Ascending aorta (tissue), 2 donors: ENCODE measurements at places on chromosomes 5 and 9.

DNA sequence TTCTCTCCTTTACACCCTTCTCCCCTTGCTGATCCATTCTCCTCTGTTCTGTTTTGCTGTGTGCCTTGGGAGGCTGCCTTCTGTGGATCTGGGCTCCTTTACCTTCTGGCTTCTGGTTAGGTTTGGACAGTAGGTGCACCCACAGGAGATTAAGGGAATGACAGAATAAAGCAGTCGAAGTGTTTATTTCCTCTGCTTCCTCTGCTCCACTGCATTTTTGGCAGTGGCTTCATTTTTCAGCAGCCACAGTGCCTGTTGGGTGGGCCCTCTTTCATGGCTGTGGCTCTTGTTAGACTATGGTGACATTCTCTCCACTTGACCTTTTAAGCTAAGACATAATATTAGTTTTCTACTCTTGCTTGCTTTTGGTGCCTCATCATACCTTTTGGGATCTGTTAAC, 144.1 kb downstream of the CCDC171 start:
- H3K4me1 ChIP-seq = no peaks in the 10 kb centered on the region
- no peak for DNase-seq
- no peak overlapping the region for H3K27ac ChIP-seq
- no peak overlapping the region for H3K4me3 ChIP-seq
- no peaks in the 10 kb centered on the region for H3K36me3 ChIP-seq

GRCh38 chr9:8457055-8457454, 657.5 kb upstream of the DMAC1 start:
- no peaks in the 10 kb centered on the region for H3K36me3 ChIP-seq
- no peak overlapping the region for H3K4me3 ChIP-seq
- no peaks in the 10 kb centered on the region for H3K27me3 ChIP-seq
- DNase-seq = no peak

- H3K4me3 ChIP-seq = no peak overlapping the region
- no peak overlapping the region for H3K27ac ChIP-seq
- H3K36me3 ChIP-seq = no peaks in the 10 kb centered on the region
Observed at GRCh38 chr5:140408750-140409241, 7.2 kb downstream of the ANKHD1 start.

DNA sequence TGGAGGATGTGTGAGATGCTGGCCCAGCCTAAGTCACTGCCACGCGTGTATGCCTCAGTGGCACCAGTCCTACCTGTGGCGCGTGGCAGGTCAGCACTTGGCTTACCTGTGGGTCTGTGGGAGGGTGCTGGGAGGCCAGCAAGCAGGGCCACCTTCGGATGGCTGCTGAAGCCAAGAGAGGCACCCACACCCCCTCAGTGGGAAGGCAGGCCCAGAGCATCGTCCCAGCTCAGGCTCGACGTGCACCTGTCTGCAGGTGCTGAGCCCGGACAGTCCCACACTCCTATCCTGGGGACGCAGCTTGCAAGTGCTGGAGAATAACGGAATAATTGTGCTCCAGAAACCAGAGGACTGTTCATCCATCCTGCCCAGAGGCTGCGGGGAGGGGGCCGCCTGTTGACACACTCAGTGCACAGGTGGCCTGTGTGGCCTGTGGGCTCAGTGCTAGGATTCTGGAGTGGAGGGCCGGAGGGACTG, 24.0 kb downstream of the NKD2 start:
- H3K27ac ChIP-seq = no peak overlapping the region
- no peaks in the 10 kb centered on the region for H3K36me3 ChIP-seq
- DNase-seq = no peak
- no peaks in the 10 kb centered on the region for H3K27me3 ChIP-seq

GRCh38 chr9:4164356-4164755, 135.5 kb downstream of the GLIS3 start:
- H3K4me3 ChIP-seq = no peak overlapping the region
- H3K36me3 ChIP-seq = no peaks in the 10 kb centered on the region
- no peak for DNase-seq
- H3K27me3 ChIP-seq = no peaks in the 10 kb centered on the region

DNA sequence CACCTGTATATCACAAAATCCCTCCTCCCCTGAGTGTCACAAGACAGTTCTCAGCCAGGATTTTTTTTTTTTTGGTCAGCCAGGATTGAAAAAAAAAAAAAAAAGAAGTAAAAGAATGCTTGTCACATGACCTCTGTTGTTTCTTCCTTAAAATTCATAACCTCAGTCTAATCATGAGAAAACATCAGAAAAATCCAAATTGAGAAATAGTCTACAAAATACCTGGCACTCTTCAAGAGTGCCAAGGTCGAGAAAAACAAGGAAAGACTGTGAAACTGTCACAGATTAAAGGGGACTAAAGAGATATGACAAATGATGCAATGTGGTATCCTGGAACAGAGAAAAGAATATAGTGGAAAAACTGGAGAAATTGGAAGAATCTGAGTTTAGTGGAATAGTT, 58.5 kb upstream of the SUB1 start:
- no peaks in the 10 kb centered on the region for H3K36me3 ChIP-seq
- H3K27me3 ChIP-seq = no peaks in the 10 kb centered on the region
- no peak overlapping the region for H3K4me3 ChIP-seq
- H3K27ac ChIP-seq = peak overlapping the region; percentile 26

GRCh38 chr9:90825586-90825985, 24.0 kb downstream of the SYK start:
- no peaks in the 10 kb centered on the region for H3K4me1 ChIP-seq
- no peaks in the 10 kb centered on the region for H3K36me3 ChIP-seq

DNA sequence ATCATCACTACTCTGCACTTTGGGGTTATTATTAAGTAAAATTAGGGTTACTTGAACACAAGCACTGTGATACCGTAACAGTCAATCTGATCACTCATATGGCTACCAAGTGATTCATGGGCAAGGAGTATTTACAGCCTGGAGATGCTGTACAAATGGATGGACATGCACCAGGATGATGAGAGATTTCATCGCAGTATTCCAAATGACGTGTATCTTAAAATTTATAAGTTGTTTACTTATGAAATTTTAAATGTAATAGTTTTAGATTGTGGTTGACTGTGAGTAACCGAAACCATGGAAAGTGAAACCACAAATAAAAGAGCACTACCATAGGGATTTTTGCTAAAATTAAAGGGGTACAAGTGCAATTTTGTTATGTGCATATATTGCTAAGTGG, 462.2 kb upstream of the PTGER4 start:
- H3K36me3 ChIP-seq = no peaks in the 10 kb centered on the region
- no peaks in the 10 kb centered on the region for H3K27me3 ChIP-seq
- no peaks in the 10 kb centered on the region for H3K4me1 ChIP-seq
- DNase-seq = no peak
- H3K27ac ChIP-seq = no peak overlapping the region

GRCh38 chr9:74887041-74887980, at the start of gene TRPM6:
TSS of gene TRPM6 (minus strand) at chr9:74887921. CDS start at chr9:74887856, 65 bp downstream.
- peak within 1 kb of the TSS; percentile 70 for H3K27ac ChIP-seq
- no peaks in the 10 kb centered on the region for H3K36me3 ChIP-seq
- H3K27me3 ChIP-seq = no peaks in the 10 kb centered on the region
- peak within 1 kb of the TSS; percentile 62 for H3K4me3 ChIP-seq
- no peak for DNase-seq

DNA sequence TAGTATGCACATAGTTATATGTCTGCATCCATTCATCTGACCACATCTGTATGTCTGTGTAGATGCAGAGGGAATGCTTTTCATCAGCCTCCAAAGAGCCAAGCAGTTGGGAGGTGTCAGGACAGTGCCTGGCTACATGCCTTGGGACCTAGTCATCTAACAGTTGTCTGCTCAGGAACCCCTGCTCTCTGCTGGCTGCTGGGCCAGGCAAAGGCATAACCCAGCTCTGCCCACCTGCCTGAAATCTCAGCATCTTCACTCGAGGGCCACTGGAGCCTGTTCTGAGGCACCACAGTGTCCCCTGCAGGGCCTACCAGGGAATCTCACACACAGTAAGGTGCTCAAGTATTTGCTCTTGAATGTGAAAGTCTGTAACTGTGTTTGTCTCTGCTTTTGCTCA, 3.7 kb downstream of the C9orf50 start:
- DNase-seq = no peak
- no peak overlapping the region for H3K27ac ChIP-seq
- H3K36me3 ChIP-seq = no peaks in the 10 kb centered on the region
- H3K4me3 ChIP-seq = no peak overlapping the region
- H3K27me3 ChIP-seq = no peaks in the 10 kb centered on the region

GRCh38 chr9:98892690-98893089, 51.0 kb upstream of the COL15A1 start:
- no peak for DNase-seq
- no peaks in the 10 kb centered on the region for H3K36me3 ChIP-seq
- H3K27me3 ChIP-seq = no peaks in the 10 kb centered on the region

- no peak overlapping the region for H3K4me3 ChIP-seq
- no peak overlapping the region for H3K27ac ChIP-seq
- DNase-seq = no peak
- H3K4me1 ChIP-seq = no peaks in the 10 kb centered on the region
- H3K27me3 ChIP-seq = no peaks in the 10 kb centered on the region
Observed at GRCh38 chr5:35773967-35774366, 82.7 kb upstream of the IL7R start.

- no peaks in the 10 kb centered on the region for H3K4me1 ChIP-seq
- no peaks in the 10 kb centered on the region for H3K36me3 ChIP-seq
Observed at GRCh38 chr5:96288845-96289185, 144.2 kb downstream of the PCSK1 start.

GRCh38 chr5:163369776-163370385, 67.5 kb upstream of the CCNG1 start:
- no peaks in the 10 kb centered on the region for H3K27me3 ChIP-seq
- no peak overlapping the region for H3K4me3 ChIP-seq
- no peaks in the 10 kb centered on the region for H3K36me3 ChIP-seq
- no peak for DNase-seq

DNA sequence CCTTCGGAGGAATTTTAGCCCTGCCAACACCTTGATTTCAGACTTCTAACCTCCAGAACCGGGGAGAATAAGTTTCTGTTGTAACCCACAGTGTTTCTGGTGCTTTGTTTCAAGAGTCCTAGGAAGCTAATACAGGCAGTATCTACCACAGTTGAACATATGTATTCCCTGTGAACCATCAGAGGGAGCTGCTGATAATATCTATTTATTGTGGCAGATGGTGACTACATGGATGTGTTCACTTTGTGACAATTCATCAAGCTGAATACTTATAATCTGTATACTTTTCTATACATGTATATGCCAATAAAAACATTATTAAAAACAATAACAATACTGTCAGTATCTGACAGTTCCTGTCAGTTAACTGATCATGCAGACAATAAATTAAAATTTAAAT, 137.2 kb upstream of the GNA14 start:
- no peak for DNase-seq
- H3K4me1 ChIP-seq = peaks cover 8% of the 10 kb centered on the region
- no peaks in the 10 kb centered on the region for H3K27me3 ChIP-seq
- H3K36me3 ChIP-seq = peaks cover 7% of the 10 kb centered on the region
- H3K4me3 ChIP-seq = no peak overlapping the region

DNA sequence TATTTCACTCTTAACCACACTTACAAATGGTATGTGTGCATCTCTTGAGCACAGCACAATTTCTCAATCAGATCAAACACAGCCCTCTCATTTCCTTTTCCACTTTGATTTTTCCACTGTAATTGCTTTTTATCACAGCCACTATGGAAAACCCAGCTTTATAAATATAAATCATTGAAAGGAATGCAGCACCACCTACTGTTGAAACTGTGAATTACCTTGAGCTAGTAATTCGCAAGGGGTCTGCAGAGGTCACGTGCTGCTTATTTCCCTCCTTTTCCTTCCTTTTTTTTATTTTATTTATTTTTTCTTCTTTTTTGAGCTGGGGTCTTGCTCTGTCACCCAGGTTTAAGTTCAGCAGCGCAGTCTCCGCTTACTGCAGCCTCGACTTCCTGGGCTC, 76.9 kb downstream of the CDH6 start:
- H3K27me3 ChIP-seq = no peaks in the 10 kb centered on the region
- no peak for DNase-seq
- no peak overlapping the region for H3K4me3 ChIP-seq
- H3K36me3 ChIP-seq = no peaks in the 10 kb centered on the region
- H3K27ac ChIP-seq = no peak overlapping the region

DNA sequence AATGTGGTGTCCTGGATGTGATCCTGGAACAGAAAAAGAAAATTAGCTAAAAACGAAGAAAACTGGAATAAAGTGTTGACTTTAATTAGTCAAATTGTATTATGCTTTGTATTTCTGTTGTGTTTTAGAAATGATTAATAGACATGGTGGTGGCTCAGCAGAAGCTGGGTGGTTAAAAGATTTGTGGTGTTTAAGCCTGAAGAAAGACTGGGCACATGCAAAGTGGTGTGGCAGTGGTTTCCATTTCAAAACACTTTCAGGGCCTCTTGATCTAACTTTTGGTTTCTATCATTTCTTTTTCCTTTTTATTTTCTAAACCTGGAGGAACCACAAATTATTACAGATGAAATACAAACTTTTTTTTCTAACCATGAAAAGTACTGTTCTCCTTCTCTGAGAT, 44.1 kb downstream of the ADGRV1 start:
- DNase-seq = no peak
- no peaks in the 10 kb centered on the region for H3K27me3 ChIP-seq
- no peak overlapping the region for H3K27ac ChIP-seq
- no peaks in the 10 kb centered on the region for H3K4me1 ChIP-seq

GRCh38 chr5:160339406-160340130, 27.2 kb upstream of the CCNJL start:
- H3K27me3 ChIP-seq = no peaks in the 10 kb centered on the region
- no peaks in the 10 kb centered on the region for H3K36me3 ChIP-seq
- H3K4me1 ChIP-seq = no peaks in the 10 kb centered on the region

- H3K27ac ChIP-seq = no peak overlapping the region
- no peaks in the 10 kb centered on the region for H3K27me3 ChIP-seq
- DNase-seq = no peak
- peaks cover 20% of the 10 kb centered on the region for H3K36me3 ChIP-seq
- H3K4me3 ChIP-seq = no peak overlapping the region
Observed at GRCh38 chr5:10653043-10653442, 89.2 kb downstream of the ANKRD33B start.

DNA sequence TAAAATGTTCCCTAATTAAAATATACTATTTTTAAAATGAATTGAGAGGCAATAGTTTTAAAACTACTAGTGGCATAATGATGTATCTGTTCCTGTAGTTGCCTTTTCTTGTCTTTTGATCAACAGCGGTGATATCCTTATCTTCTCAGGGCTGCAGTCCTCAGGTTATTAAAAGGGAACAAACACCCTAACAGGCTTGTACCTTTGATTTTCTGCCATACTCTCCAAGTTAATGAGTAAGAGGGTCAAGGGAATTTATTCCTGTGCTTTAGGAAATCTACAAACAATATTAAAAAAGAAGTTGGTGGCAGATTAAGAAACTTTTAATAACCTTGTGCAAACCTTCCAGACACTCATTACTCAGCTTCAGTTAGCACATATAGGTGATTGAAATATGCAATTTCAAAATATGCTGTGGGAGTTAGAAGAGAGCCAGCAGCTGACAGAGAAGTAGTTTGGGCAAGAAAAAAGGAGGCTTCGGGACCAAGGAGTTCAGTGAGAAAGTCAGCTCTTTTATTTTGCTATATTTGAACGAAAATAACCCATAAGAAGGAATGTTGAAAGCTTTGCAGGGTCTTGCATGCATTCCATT, 81.0 kb upstream of the TLE4 start:
- H3K36me3 ChIP-seq = no peaks in the 10 kb centered on the region
- H3K27me3 ChIP-seq = no peaks in the 10 kb centered on the region
- no peaks in the 10 kb centered on the region for H3K4me1 ChIP-seq
- H3K27ac ChIP-seq = no peak overlapping the region
- no peak for DNase-seq
- no peak overlapping the region for H3K4me3 ChIP-seq
